ENCODE measurements at places on chromosomes 13 and 19. TPM values are rescaled to one million over a fixed set of nuclear protein-coding genes. Genes with fewer than 3 reads are reported as not detected.

- no peaks in the 10 kb centered on the region for H3K27me3 ChIP-seq
- no peak overlapping the region for H3K27ac ChIP-seq
- H3K4me3 ChIP-seq, result no peak overlapping the region
- H3K36me3 ChIP-seq, result no peaks in the 10 kb centered on the region
- no peak for DNase-seq
Observed at GRCh38 chr19:21023901-21024300, 3.4 kb downstream of the ZNF430 start.

GRCh38 chr19:40416918-40417642 is 3.9 kb upstream of the PRX start:
- no peaks in the 10 kb centered on the region for H3K36me3 ChIP-seq
- peak overlapping the region; percentile 88 for H3K27ac ChIP-seq
- H3K4me3 ChIP-seq, result no peak overlapping the region
- DNase-seq, result peak; percentile 86
- no peaks in the 10 kb centered on the region for H3K27me3 ChIP-seq

DNA sequence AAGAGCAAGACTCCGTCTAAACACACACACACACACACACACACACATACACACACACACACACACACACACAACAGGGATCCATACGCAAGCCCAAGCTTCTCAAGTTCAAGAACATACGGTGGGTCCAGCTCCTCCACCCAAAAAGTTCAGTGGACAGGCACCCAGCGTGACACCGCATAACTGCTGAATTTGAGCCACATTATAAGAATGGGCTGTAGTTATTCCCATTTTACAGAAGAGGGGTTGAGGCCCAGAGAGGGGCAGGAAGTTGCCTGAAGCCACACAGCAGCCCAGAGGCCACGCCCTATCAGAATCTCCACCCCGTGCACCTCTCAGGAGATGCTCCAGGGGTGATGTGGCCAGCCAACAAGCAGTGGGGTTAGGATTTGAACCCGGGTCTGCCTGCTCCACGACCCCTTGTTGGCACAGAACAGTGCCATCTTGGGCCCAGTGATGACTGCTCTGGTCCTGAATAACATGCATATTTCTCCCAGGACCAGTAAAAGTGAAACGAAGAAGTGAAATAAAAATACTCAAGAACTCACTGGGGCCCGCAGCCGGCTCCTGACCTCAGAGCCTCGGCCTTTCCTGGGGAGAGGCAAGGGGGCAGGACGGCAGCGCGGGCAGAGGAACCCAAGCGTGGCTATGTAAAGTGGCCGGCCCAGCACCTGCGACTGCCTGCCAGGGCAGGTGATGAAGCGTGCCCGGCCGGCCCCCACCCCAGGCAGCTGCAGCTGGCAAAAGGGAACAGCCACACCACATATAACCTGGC is 61.9 kb downstream of the AP1M1 start:
- H3K27ac ChIP-seq, result peak overlapping the region; percentile 88
- DNase-seq, result peak; percentile 46
- H3K27me3 ChIP-seq, result no peaks in the 10 kb centered on the region
- peaks cover 14% of the 10 kb centered on the region for H3K4me1 ChIP-seq
- no peaks in the 10 kb centered on the region for H3K36me3 ChIP-seq

Gene SYCN
- total RNA-seq, result not detected

Gene PPP5C
- 63.7 TPM for total RNA-seq

- H3K4me3 ChIP-seq, result no peak overlapping the region
- DNase-seq, result no peak
- H3K27ac ChIP-seq, result no peak overlapping the region
- H3K36me3 ChIP-seq, result peaks cover 2% of the 10 kb centered on the region
- no peaks in the 10 kb centered on the region for H3K27me3 ChIP-seq
Observed at GRCh38 chr13:75353781-75354193, 128.2 kb downstream of the TBC1D4 start.

DNA sequence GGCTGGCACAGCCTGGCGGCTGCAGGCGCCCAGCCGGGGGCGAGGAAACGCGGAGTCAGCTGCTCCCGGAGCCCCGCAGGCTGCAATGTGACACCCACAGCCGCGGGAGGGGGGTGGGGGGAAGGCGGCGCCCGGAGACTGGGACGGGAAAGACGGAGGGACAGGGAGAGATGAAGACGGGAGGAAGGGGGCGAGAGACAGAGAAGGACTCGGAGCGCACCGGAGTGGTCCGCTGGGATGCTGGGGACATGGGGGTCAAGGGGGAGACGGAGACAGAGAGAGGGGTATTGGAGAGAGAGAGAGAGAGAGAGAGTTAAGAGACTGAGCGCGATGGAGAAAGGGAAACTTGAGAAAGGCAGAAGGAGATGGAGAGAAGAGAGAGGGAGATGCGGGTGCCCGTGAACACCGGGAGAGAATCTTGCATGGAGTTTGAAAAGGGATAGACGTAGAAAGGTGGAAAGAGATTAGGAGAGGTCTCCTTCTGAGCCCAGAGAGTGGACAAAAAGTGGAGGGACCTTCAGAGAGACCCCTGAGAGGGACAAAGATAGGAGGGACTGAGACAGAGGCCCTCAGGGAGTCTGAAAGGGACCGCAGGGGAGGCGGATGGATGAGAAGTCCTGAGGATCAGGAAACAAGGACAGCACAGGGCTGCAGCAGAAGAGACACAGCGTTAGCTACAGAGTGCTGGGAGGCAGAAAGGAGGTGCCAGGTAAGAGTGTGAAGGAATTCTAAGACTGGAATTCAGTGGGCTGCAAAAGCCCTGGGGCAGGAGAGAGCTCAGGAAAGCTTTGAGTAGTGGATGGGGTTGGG is 1.0 kb downstream of the SCN1B start:
- H3K27ac ChIP-seq, result no peak overlapping the region
- peaks cover 3% of the 10 kb centered on the region for H3K27me3 ChIP-seq
- H3K36me3 ChIP-seq, result peaks cover 3% of the 10 kb centered on the region
- peak overlapping the region; percentile 39 for H3K4me3 ChIP-seq
